HepG2 (cell line): ENCODE measurements at places on chromosomes 12 and 14. TPM values are rescaled to one million over a fixed set of nuclear protein-coding genes. Genes with fewer than 3 reads are reported as not detected.

FERMT2 gene
- 60.4 and 86.5 TPM in 2 replicates for total RNA-seq

GRCh38 chr12:87305481-87305880 lies 723.7 kb downstream of the C12orf50 start:
- no peak overlapping the region for H3K4me3 ChIP-seq
- no peaks in the 10 kb centered on the region for H3K4me1 ChIP-seq
- H3K27me3 ChIP-seq, result no peaks in the 10 kb centered on the region
- H3K36me3 ChIP-seq, result no peaks in the 10 kb centered on the region

DNA sequence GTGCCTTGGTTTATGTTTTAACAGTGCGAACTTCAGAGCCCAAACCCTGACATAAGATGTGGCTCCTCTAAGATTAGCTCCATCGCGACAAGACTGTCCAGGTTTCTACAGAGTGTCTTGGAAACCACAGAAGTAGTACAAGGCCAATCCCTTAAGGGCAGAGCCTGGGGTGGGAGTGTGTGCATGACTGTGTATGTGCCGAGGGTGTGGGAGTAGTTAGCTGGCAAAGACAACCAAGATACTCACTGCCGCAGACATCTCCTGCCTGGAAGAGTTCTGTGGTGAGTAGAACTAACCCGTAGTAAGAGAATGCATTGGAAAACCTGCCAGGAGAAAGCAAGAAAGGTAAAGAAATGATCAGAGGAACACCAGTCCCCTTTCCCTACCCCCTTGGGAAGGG lies 54.1 kb downstream of the DAO start:
- DNase-seq, result no peak
- no peak overlapping the region for H3K4me3 ChIP-seq
- H3K36me3 ChIP-seq, result no peaks in the 10 kb centered on the region
- 0 out of 2 replicates have a peak, but pooled peaks cover 9% of the 10 kb centered on the region for H3K4me1 ChIP-seq

DNA sequence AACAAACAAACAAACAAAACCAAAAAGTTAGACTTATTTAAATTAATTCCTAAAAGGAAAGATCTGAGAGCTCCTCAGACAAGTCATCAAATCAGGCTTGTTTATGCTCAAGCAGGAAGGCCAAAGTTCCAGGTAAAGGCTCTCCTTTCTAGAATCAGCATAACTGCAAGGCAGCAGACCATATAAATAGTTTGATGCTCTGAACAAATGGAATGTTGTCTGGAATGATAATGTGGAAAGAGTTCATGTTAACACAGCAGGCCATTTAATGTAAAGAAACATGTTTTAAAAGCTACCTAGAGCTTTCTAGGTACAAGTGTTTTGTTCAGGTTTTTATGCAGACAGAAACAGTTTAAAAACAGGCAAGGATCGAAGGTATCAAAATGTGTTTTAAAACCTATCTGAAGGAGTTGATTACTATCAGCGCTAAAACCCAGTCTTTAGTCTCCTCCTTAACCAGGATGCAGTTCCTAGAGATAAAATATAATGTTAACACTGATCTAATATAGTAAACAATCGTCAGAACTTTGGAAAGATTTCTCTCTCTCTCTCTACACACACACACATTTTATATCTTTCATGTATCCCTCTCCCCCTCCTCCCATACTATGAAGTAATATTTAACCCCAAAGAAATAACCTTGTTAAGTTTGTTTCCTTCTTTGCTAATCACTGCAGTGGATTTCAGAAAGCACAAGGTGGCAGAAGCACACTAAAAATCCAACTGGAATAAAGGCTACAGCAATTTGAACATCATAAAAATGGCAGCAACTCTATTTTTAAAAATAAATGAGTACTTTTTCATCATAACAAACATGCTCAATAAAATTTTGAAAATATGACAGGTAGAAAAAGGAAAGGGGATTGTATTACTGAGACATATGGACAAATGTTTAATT lies 135.5 kb downstream of the PAWR start:
- peaks cover 6% of the 10 kb centered on the region for H3K36me3 ChIP-seq
- no peak overlapping the region for H3K4me3 ChIP-seq
- peaks cover 82% of the 10 kb centered on the region for H3K4me1 ChIP-seq
- H3K27me3 ChIP-seq, result no peaks in the 10 kb centered on the region

GRCh38 chr14:49857427-49858003 lies 4.9 kb upstream of the NEMF start:
- no peak for DNase-seq
- H3K4me3 ChIP-seq, result no peak overlapping the region
- no peak overlapping the region for H3K27ac ChIP-seq
- no peaks in the 10 kb centered on the region; the same call in 2 of the 3 replicates for H3K27me3 ChIP-seq

- H3K4me1 ChIP-seq, result no peaks in the 10 kb centered on the region
- no peak overlapping the region for H3K27ac ChIP-seq
- no peak overlapping the region for H3K4me3 ChIP-seq
- no peaks in the 10 kb centered on the region for H3K27me3 ChIP-seq
- no peaks in the 10 kb centered on the region for H3K36me3 ChIP-seq
These were observed 832.9 kb downstream of the C12orf50 start for GRCh38 chr12:87196321-87196720.

DNA sequence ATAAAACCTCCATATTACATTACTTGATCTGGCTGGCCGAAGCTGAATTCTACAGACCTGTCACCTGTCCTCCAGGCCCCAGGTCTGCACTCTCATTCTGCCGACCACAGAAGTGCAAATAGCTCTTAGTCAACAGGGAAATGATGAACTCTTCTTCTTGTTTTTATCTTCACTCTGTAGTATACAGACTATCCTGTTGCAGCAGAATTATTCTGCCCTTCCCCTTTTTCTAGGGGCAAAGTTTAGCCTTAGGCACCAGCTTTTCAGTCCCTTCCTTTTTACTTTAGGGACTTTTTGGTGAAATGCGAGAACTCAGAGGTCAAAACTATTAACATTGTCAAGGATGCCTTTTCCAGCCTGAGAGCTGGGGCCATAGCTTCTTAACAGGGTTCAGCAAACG lies 229.6 kb upstream of the EGLN3 start:
- H3K27ac ChIP-seq, result no peak overlapping the region
- H3K4me1 ChIP-seq, result peaks cover 20% of the 10 kb centered on the region
- no peaks in the 10 kb centered on the region for H3K27me3 ChIP-seq
- no peak overlapping the region for H3K4me3 ChIP-seq

DNA sequence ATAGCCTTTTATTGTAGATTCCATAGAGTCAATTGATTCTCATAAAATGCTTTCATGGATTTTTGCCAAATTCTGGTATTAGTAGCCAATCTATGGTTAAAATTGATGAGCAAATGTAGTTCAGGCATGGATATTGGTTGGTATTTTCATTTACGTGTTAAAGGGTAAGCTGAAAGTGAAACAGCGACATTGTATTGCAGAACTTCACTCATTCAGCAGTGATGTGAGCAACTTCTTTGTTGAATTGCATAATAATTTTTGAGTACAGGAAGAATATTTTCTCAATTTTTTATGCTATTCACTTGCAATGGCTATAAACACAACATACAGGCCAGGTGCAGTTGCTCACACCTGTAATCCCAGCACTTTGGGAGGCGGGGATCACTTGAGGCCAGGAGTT lies 24.2 kb upstream of the FAM222A start:
- H3K4me3 ChIP-seq, result no peak overlapping the region
- H3K27me3 ChIP-seq, result peaks cover 8% of the 10 kb centered on the region; the same call in 1 of the 3 replicates

GRCh38 chr12:57112492-57113294 lies 1.5 kb upstream of the STAT6 start:
- H3K36me3 ChIP-seq, result peaks cover under 1% of the 10 kb centered on the region
- peaks cover 32% of the 10 kb centered on the region for H3K4me1 ChIP-seq
- no peak for DNase-seq
- no peak overlapping the region for H3K27ac ChIP-seq
- H3K4me3 ChIP-seq, result peak overlapping the region; percentile 87; the same call in 1 of the 2 replicates

DNA sequence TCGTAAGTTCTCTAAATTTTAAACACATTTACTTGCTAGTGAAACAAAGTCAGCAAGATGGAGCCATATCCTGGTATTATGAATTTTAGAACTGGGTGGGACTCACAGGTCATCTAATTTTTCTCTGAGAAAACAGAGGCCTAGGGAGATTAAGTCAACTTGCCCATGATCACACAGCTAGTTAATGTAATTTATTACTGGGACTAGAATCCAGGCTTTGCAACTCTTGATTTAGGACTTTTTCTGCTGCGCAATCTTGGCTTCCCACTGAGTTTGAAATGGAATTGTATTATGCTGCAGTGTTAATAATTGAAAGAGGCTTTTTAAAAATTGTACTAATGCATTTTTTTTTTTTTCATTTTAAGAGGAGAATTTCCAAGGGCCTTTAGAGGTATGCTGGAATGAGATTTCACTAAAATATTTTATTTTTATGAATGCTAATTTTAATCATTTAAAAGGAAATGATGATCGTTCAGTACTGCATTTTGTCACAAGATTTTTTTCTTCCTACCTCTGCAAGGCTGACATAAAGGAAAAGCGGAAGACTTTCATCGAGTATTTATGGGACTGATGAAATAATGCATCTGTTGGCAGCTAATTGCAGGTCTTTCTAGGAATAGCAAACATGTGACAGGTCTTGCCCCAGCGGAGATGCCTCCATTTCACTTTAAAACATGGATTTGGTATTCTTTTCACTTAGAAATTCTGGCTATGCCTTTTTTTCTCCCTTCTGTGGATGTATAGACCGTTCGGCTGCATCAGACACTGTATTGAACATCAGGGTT lies 9.6 kb downstream of the CRADD start:
- H3K4me3 ChIP-seq, result no peak overlapping the region
- no peaks in the 10 kb centered on the region for H3K36me3 ChIP-seq
- DNase-seq, result no peak
- no peak overlapping the region for H3K27ac ChIP-seq
- H3K4me1 ChIP-seq, result no peaks in the 10 kb centered on the region
- no peaks in the 10 kb centered on the region for H3K27me3 ChIP-seq

- H3K4me3 ChIP-seq, result no peak overlapping the region
- H3K27me3 ChIP-seq, result no peaks in the 10 kb centered on the region
- H3K4me1 ChIP-seq, result peaks cover 16% of the 10 kb centered on the region
These were observed 4.6 kb upstream of the POU6F1 start for GRCh38 chr12:51222461-51222860.

- no peak overlapping the region for H3K4me3 ChIP-seq
- DNase-seq, result no peak
- no peaks in the 10 kb centered on the region for H3K36me3 ChIP-seq
- peaks cover 21% of the 10 kb centered on the region for H3K27me3 ChIP-seq
- no peaks in the 10 kb centered on the region for H3K4me1 ChIP-seq
These were observed 187.0 kb upstream of the C14orf180 start for GRCh38 chr14:104392396-104393198.

- H3K36me3 ChIP-seq, result no peaks in the 10 kb centered on the region
- H3K27ac ChIP-seq, result no peak overlapping the region
- no peak for DNase-seq
- H3K4me3 ChIP-seq, result no peak overlapping the region
These were observed 120.1 kb upstream of the FZD10 start for GRCh38 chr12:130041983-130042812.

- no peak overlapping the region for H3K27ac ChIP-seq
- no peaks in the 10 kb centered on the region for H3K36me3 ChIP-seq
- H3K27me3 ChIP-seq, result no peaks in the 10 kb centered on the region
- no peak overlapping the region for H3K4me3 ChIP-seq
These were observed 147.1 kb upstream of the SLCO1C1 start for GRCh38 chr12:20547816-20548575.

GRCh38 chr12:63495974-63496373 lies 172.3 kb downstream of the DPY19L2 start:
- no peak overlapping the region for H3K27ac ChIP-seq
- H3K27me3 ChIP-seq, result no peaks in the 10 kb centered on the region
- H3K4me1 ChIP-seq, result no peaks in the 10 kb centered on the region
